ENCODE measurements at places on chromosomes 7 and 10.

GRCh38 chr7:144725070-144725469 is 110.8 kb downstream of the TPK1 start:
- DNase-seq = no peak

DNA sequence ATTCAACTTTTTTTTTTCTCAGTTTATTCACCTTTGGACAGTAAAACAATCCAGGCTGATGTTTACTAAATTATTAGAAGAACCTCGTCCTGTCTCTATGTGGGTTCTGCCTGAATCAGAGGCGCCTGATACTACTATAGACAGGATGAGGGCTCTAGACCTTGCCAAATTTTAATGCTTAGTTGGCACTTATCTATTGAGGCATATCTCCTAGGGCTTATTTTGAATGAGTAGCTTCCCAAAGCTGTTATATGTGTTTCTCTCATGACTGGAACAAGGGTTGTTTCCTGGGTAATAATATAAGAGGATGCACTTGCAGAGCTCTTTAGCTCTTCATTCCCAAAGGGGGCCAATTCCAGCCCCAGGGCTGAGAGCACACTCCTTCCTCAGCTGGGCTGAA is 23.6 kb downstream of the HECW1 start:
- DNase-seq = no peak

DNA sequence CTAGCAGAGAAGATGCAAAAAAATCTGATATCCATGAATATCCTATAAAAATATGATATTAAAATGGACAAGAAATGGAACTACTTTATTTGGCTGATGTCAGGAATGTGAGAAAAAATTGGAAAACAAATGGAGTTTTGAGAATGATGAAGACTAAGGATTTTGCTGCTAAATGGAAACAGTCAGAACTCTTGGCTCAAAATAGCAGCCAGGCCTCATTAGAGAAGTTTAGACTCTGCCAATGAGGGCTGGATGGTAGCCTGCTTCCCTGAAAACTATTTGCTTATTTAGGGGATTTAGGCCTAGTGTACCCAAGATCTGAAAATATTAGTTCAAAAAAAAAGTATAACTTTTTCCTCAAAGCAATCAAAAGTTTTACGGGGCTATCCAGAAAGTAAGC is 458.5 kb downstream of the TFEC start:
- no peak for DNase-seq

- DNase-seq = no peak
Measured at GRCh38 chr7:38360776-38361175, 87.3 kb upstream of the TARP start.

GRCh38 chr7:116213361-116214130 is 3.2 kb downstream of the TES start:
- DNase-seq = no peak

- no peak for DNase-seq
Measured at GRCh38 chr7:32893207-32893524, 1.6 kb upstream of the KBTBD2 start.

DNA sequence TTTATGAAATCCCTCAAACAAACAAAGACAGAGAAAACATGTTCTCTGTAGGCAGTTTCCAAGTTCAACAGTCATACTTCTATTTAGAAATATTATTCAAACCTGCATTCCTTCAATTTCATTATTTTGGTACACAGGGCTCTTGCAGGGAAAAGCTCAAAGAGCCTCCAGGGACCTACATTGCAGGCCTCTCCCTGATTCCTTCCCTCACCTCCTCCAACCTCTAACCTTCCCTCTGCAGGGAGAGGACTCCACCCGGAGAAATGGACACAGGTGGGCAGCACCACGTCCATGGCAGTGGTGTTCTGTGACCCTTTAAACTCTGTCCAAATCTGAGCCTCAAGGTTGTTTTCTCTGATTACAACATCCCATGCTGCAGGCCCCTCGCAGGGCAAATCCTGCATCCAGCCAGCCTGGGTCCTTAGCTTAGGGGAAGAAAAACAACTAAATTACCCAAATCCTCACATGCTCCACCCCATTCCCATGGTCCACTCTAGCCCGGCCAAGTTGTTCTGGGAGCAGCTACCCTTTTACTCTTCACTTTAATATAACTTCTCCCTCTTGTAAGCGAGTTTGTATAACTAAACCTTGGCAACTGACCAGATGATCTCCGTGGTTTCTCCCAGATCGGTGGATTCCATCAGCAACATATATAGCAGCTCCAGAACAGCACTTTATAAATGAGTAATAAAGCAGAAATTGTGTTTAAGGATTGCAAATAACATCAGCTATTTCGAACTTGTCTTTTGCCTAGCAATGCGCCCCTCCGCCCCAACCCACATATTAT is 129.8 kb downstream of the CUBN start:
- DNase-seq = no peak

DNA sequence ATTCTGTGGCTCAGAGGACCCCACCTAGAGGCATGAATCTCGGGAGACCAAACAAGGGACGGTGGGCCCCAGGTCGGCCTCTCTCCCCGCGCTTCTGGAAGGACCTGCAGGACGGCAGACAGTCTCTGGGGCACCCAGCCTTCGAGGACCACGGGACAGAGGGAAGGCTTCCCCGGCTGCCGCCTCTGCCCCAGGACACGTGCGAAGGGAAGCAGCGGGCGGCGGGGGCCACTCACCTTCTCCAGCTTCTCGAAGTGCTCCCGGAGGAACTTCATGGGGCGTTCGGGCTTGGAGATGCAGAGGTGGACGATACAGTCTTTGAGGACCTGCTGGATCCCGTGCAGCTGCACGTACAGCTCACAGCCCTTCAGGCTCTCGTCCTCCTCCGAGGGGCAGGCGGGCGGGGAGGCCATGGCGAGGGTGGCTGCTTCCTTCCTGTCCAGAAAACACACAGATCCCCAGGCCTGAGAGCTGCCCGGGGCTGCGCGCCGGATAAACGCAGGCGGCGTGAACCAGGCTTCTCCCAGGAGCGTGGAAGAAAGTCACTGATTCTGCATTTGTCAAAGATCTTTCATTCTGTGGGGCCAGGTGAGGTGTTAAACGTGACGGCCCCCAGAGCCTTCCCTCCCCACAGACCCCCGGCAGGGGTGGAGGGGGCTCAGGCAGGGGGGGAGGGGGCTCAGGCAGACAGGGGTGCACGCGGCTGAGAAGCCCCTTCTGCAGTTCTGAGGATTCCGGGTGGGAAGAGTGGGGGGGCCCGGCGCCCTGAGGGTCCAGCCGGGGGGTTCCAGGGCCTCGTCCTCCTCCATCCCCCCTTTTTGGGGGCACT is 15.2 kb upstream of the DNAAF5 start:
- no peak for DNase-seq

DNA sequence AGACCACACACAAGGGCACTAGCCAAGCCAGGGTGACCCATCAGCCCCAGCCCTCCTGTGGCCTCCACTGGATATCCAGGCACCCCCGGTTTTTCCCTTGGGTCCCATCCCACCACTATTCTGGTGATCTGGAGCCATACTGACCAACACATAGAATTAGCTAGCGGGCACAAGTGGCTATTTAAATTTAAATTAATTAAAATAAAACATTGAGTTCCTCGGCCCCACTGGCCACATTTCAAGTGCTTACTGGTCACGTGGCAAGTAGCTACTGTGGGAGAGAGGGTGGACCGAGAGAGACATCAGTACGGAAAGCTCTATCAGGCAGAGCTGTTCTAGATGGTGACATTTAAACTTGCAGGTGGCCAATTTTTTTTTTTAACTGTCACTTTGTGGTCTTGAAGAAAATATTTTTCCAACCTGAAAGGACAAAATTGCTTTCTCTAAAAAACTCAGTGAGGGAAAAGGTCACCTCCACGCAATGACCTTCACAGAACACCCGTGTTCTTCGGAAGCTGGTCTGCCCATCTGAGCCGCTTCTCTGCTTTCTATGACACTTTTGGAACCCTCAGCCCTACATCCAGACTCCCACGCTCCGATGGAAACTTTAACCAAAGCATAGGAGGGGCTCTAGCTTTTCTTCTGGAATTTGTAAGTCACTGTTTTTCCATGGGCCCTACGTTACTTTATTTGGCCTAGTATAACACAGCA is 30.0 kb downstream of the HIPK2 start:
- no peak for DNase-seq

- no peak for DNase-seq
Measured at GRCh38 chr10:32379950-32380551, 33.1 kb upstream of the EPC1 start.

DNA sequence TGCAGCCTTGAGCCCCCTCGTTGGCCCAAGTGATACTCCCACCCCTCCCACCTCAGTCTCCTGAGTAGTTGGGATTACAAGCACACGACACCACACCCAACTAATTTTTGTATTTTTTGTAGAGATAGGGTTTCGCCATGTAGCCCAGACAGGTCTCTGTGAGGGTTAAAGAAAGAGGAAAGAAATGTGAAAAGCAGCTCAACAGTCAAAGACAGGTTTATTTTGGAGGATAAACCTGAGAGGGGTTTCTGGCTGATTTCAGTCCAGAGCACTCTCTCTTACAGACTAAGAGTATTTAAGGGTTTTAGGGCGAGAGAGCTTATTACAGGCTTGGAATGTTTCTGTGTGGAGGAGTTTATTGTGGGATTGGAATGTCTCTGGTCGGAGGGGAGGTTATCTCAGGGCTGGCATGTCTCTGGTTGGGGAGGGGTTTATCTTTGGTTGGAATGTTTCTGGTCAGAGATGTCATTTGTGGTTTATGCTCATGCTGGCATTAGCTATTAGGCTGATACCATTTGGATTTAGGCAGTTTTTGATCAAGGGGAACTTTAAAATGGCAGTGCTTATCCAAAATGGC is 26.1 kb upstream of the SNX10 start:
- DNase-seq = no peak

DNA sequence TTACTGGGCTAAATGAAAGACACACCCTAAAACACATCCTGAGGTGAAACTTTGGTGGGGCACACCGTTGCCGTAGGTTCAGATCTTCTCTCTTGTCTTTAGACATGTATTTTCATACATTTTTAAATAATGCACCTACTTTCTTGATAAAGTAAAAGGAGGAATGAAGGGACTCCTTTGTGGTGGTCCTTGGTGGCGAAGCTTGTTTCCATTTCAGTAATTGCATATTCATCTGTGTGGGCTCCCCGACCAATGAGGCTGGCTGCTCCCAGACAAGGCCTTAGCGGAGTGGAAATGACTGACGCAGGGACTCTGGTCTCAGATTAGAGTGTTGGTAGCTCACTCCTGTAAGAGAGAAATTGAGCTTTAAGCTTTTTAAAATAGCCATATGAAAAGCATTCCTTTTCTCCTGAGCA is 815 bp downstream of the CCSER2 start:
- DNase-seq = no peak

DNA sequence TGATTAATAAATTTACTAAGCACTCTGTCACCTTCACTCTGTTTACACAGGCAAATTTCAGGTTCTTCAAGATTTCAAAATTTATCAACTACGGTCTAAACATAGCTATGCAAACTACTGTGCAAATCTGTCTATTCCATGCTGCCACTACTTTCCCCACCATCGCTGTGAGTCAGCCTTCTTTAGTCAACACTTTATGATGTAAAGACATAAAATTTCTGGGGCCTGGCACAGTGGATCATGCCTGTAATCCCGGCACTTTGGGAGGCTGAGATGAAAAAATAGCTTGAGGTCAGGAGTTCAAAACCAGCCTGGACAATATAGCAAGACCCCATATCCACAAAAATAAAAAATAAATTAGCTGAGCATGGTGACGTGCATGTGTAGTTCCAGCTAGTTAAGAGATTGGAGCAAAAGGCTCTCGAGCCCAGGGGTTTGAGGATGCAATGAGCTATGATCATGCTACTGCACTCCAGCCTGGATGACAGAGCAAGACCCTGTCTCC is 42.6 kb downstream of the CNOT4 start:
- DNase-seq = no peak

GRCh38 chr10:46266306-46266985 is 20.4 kb upstream of the ANTXRL start:
- no peak for DNase-seq

- no peak for DNase-seq
Measured at GRCh38 chr10:51405580-51406351, 293.6 kb downstream of the CSTF2T start.

- DNase-seq = no peak
Measured at GRCh38 chr10:28533186-28533564, 257 bp downstream of the WAC start.

GRCh38 chr7:137006293-137006692 is 137.8 kb downstream of the CHRM2 start:
- DNase-seq = no peak

DNA sequence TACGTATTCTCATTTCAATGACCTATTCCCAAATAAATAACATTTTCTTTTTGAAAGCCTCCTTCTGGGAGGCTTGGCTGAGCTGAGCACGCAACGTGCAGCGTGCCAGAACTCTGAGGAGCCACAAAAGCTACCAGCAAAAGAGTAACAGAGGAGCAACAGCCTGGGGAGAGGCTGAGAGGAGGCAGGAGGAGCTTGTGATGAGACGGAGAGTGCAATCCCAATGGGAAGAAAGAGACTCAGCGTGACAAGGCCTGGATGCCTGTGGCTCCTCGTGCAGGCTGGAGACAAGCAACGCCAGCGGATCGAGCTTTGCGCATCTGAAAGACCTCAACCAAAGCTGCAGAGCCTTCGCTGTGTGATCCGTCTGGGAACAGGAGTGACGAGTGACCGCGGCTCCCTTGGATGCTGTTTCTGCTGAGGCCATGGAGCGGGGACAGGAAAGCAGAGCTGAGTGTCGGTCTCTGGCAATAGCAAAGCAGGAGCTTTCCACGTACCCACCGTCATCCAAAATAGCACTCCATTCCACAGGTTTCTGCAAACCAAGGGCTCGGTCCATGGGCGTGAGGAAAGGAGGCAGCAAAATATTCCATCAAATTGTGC is 171.7 kb upstream of the PFKP start:
- no peak for DNase-seq

GRCh38 chr10:119466655-119467054 is 75.9 kb downstream of the RGS10 start:
- no peak for DNase-seq

DNA sequence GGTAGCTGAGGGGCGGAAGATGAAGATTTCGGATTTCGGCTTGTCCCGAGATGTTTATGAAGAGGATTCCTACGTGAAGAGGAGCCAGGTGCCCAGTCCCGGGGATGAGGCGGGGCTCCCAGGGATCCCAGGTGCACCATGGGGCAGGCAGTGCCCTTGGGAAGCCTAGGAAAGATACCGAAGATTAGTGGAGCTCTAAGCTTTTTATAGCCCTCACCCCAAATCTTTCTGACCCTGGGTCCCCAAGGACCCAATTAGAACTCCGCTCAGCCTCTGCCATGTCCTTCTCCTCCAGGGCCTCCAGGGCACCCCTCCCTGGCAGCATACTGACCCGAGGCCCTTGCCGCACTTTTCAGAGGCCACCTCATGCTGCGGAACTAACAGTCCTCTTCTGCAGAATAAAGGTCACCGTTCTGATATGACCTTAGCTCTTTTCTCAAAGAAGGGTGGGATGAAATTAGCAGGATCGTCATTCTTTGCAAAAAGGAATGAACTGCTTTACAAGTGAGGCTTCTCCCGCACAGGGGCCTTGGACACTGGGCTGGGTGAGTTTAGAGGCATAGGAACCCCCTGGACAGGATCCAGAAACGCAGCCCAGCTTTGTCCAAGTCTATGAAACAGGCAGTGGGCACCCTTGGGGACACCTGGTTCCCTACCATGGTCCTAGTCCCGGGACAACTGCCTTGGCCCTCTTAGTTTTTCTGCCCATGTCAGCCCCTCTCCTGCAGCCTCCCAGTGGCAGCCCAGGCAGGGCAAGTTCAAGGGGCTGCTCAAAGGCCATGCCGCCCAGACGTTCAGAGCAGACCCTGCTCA is 17.9 kb upstream of the CSGALNACT2 start:
- no peak for DNase-seq

All from hematopoietic multipotent progenitor cell treated with erythropoietin and hydrocortisone succinate and interleukin-3 and kit ligand, for 17 days (in vitro differentiated cells).